AG04450 (cell line): ENCODE measurements at places on chromosomes 4 and X. TPM values are rescaled to one million over a fixed set of nuclear protein-coding genes. Genes with fewer than 3 reads are reported as not detected.

The MUC7 gene
- not detected in 2 replicates for polyA plus RNA-seq

The MAGEA11 gene
- not detected in 2 replicates for polyA plus RNA-seq

The GAGE2A gene
- polyA plus RNA-seq = not detected in 2 replicates

GRCh38 chrX:155715141-155715540, 102.4 kb upstream of the TMLHE start:
- no peak for DNase-seq

The MAP3K15 gene
- polyA plus RNA-seq = 0.35 and 0.38 TPM in 2 replicates
